ENCODE measurements at places on chromosomes 11 and 22.
A peak's percentile ranks its signal among the peaks of the same experiment; 100 is the strongest.

- no peak for DNase-seq
Measured at GRCh38 chr22:40965936-40966725, 15.0 kb downstream of the RBX1 start.

- no peak for DNase-seq
Measured at GRCh38 chr22:42637555-42637954, 2.8 kb downstream of the ATP5MGL start.

GRCh38 chr11:62671236-62671607 lies 251 bp upstream of the UQCC3 start:
- DNase-seq, result no peak

DNA sequence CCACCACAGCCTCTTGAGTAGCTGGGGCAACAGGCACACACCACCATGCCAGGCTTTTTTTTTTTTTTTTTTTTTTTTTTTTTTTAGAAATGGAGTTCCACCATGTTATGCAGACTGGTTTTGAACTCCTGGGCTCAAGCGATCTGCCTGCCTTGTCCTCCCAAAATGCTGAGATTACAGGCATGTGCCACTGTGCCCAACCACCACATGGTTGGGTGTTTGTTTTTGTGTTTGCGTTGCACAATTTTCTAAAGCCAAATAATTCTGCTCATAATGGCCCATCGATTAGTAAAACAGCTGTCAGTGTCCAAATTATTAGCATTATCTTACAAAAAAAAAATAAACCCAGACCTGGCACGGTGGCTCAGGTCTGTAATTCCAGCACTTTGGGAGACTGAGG lies 65.8 kb downstream of the DDIAS start:
- DNase-seq, result no peak

DNA sequence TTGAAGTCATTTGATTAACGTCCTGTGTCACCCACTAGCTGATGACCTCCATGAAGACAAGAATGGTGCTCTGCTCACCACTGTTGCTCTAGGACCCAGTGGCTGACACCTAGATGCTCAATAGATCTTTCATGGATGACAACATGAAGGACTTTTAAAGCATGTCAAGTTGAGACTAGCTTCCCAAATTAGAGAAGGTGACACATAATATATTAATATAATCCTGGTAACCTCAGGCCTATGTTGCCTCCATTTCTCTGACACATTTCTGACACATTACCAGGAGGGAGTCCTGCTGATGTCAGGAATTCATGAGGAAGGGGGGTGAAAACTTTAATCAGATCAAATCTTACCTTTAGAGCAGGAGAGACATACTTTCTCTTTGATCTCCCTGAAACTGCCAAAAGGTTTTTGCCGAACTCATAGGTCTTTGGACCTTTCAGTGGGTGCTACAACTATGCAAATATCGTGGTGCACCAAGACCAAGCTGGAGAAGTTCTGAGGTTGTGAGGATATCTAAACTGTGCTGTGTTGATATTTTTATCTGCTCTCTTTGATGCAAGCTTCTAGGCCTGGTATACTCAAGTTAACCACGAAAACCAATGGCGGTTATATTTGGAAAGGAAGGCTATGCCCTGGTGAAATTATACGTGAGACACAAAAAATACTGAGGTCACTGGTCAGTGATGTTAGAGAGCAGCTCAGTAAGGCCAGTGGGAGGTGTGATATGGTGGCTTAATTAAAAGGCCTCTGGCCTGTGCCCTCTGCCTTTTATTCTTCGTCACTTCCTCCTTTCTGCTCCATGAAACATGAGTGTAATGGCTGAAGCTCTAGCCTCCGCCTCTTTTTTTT lies 13.2 kb upstream of the AMPD3 start:
- no peak for DNase-seq

DNA sequence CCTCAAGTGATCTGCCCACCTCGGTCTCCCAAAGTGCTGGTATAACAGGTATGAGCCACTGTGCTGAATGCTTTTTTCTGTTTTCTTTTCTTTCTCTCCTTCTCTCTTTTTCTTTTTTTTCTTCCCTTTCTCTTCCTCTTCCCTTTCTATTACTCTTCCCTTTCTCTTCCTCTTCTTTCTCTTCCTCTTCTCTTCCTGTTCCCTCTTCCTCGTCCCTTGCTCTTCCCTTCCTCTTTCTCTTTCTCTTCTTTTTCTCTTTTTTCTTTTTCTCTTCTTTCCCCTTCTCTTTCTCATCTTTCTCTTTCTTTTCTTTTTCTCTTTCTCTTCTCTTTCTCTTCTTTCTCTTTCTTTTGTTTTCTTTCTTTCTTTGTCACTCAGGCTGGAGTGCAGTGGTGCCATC lies 1.2 kb downstream of the OOSP1 start:
- DNase-seq, result no peak

GRCh38 chr11:35618497-35619115 lies 346 bp downstream of the FJX1 start:
- DNase-seq, result no peak

DNA sequence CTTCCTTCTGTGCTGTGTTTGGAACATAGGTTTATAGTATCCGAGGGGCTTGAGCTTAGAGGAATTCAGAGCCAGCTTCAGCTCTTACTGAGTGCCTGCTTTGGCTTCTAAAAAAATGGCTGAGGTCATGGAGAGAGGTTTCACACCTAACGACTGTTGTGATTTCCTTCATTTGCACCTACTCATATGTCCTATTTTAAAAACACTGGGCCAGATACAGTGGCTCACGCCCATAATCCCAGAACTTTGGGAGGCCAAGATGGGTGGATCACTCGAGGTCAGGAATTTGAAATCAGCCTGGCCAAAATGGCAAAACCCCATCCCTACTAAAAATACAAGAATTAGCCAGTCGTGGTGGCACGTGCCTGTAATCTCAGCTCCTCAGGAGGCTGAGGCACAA lies 38.3 kb upstream of the SYT13 start:
- no peak for DNase-seq

DNA sequence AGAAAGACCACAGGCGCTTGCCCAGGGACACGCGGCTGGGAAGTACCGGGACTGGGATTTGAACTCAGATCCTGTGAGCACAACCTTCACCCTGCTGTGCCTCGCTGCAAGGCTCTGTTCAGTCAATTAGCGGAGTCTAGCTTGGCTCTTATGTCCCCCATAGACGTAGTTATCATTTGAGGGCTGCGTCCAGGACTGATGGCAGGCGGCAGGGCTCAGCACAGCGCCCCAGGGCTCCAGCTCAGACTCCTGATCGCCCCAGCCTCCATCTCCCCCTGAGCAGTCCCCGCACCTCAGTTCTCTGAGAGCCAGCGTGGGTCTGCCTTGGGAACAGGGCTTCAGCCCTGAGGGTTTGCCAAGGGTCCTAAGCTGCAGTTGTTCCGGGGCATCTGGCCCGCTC lies 19.8 kb downstream of the MRGPRG start:
- no peak for DNase-seq

- DNase-seq, result no peak
Measured at GRCh38 chr22:29143941-29144785, 61.5 kb upstream of the EMID1 start.

- no peak for DNase-seq
Measured at GRCh38 chr11:16778876-16779275, 40.4 kb downstream of the C11orf58 start.

DNA sequence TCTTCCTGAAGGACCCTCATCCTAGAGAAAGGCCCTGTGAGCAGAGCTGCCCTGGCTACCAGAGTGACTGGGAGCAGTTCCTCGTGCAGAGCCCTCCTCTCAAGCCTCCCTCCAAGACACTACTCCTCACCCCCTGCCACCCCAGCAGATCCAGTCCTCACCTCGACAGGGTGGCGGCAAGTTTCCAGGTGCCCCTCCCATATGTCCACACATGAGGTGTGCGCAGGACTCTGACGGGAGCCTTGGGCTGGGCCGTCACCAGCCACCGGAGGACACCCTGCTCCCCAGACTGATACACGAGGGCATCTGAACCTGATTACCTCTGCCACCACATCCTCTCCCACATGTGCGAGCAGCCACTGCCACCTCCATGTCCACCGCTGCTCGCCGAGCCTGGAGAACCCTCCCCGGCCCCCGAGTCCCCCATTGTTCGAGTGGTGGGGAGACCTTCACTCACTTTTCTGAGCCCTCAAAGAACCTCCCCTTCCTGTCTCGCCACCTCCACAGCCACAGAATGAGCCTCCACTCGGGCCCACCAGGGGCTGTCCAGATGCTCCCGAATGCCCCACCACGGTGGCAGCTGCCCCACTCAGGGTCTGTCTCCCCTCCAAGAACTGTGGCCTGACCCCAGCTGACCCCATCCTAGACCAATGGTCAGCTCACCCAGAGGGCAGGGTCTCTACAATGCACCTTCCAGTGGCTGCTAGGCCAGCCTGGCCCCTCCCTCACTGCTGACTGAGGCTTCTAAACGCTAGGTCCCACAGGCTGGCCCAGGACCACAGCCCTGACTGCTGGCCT lies 62.5 kb downstream of the DGCR2 start:
- no peak for DNase-seq

DNA sequence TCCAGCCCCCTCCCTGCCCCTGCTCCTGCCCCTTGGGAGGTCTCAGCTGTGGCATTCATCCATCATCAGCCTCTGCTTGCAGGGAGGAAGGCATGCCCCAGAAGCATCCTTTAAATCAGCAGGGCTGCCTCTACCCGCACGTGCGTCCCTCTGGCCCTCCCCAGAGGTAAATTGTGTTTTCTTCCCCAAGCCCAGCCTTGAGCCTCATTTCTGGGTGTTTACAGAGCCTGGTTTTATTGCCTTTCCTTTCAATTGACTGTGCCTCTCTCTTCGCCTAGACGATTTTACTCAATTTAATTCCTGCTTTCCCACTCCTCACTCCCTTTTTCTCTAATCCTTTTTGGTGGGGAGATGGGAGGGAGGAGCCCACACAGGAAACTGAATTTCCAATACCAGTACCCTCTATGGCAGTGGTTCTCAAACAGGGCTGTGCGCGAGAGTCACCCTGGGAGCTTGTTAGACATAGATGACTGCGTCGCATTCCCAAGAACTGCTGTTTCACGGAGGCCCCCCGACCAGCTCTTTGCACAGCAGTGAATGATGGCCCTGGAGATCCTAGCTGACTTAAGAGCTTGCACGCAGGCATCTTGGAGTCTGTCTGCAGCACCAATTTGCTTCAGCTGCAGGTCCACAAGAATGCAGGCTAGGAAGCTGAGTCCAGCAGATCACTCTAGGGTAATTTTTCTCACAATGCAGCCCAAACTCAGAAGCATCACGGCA lies 15.1 kb upstream of the OAF start:
- DNase-seq, result no peak

DNA sequence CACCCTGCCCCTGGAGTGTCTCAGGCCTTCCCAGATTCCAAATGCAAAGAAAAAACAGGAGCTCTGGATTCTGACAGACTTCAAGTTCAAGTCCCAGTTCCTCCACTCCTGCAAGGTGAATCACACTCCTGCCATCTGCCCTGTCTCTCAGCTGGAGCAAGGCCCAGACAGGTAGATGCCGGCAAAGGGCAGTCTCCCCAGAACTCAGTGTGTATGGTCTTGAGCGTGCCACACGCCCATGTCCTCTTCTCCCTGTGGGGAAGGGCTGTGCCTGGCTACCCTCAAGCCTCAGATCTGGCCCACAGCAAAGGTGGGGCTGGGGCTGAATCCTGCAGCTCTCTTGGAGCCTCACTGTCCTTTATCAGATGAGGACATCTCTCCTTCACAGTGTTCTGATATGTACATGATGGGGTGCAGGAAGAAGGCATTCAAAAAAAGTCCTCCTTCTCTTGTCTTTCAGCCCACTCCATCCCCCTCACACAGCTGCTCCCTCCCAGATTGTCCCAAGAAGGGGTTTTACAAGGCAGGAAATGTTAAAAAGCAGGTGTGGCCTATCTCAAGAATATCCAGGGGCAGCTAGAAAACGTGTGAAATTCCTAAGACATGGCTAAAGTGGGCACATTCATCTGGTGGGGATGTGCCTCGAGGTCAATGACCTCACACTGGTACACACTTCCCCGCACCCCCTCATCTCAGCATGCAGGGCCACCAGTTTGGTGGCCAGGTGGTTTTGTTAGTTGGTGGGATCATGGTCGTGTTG lies 27.7 kb upstream of the ARFGAP3 start:
- no peak for DNase-seq

DNA sequence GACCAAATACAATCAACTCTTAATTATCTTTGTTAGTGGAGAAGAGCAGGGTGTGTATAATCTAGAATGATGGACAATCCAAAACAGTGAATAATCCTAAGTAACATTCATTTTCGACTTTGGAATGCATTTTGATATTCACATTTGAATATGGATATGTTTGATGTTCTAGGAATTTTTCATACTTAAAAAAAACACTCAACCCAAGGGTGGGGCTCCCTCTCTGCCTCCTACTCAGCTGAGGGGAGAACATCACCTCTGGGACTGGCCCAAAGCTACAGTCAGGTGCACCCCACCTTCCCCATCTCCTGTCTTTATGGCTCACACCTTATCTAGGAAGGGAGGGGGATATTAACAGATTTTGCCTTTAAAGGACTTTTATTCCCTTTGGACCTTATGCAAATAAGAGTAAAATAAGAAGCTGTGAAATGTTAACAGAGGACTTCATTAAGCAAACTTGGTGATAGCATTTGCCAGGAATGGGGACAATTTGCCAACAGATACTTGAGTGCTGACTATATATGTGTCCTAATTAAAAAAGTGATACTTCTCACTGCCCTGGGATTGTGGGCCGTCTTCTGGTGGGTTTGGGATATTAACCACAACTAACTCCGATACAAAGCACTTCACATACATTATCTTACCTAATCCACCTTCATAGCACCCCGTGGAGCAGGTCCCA lies 187.0 kb downstream of the ST3GAL4 start:
- DNase-seq, result no peak

- DNase-seq, result no peak
Measured at GRCh38 chr11:113488931-113489351, 13.7 kb upstream of the DRD2 start.

- no peak for DNase-seq
Measured at GRCh38 chr11:12185914-12186313, 75.5 kb downstream of the MICAL2 start.

DNA sequence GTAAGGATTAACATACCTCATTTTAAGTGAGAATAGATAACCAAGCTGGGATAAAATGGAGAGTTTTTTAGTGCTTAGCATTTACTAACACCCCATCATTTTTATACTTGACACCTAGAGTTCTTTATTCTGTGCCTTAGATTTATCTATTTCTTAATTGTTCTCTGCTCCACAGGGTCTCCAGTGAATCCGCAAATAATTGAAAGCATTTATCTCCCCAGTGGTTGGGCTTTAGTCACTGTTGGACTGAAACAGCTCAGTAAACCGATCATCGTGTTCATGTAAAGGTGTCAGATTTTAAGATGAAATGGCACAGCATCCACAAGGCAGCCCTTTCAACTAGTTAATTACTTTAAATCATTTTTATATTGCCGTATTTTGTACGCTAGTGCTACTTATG lies 17.8 kb upstream of the GRIA4 start:
- DNase-seq, result peak; percentile 21

GRCh38 chr11:75554258-75555022 lies 7.6 kb upstream of the SERPINH1 start:
- no peak for DNase-seq

DNA sequence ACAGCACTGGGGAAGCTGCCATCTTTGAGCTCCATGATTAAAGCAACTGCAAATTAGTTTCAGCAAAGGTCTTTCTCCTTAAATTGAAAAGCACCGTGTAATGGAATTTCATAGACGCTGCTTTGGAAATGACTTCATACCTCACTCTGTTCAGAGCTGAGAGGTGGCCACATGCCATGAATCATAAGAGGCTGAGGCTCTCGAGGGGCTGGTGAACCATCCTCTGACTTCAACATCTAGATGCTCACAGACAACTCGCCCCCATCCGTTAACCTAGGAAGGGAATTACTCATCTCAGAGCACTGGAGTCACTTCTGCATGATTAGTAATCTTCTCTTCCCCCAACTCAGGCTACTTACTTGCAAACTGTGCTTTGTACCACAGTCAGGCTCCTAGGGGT lies 122.3 kb downstream of the RCN1 start:
- no peak for DNase-seq

GRCh38 chr11:14544611-14545010 lies 24.4 kb upstream of the PSMA1 start:
- no peak for DNase-seq
